ENCODE measurements at places on chromosomes 1 and 21.

GRCh38 chr1:24588573-24588972 is 32.7 kb downstream of the NCMAP start:
- DNase-seq, result no peak

GRCh38 chr1:7478809-7479499 is 292.1 kb upstream of the VAMP3 start:
- DNase-seq, result no peak

- no peak for DNase-seq
Measured at GRCh38 chr1:201299968-201300367, 16.7 kb downstream of the PKP1 start.

- DNase-seq, result no peak
Measured at GRCh38 chr1:205257735-205258134, 30.0 kb downstream of the TMCC2 start.

DNA sequence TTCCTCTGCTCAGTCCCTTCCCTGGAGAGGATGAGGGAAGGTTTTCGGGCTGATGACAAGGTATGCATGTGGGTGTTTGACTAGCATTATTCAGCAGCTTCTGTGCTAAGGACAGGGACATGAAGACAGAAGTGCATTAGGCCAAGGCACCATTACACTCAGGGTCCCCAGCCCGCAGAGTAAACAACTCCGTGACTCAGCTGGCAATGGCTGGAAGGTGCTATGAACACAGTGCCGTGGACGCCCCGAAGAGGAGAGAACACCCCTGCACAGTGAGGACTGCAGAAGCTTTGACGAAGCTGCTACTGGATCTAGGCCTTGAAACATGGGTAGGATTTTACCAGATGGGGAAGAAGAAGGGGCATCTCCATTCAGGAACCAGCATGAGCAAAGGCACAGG is 13.7 kb upstream of the EPS8L3 start:
- DNase-seq, result no peak

DNA sequence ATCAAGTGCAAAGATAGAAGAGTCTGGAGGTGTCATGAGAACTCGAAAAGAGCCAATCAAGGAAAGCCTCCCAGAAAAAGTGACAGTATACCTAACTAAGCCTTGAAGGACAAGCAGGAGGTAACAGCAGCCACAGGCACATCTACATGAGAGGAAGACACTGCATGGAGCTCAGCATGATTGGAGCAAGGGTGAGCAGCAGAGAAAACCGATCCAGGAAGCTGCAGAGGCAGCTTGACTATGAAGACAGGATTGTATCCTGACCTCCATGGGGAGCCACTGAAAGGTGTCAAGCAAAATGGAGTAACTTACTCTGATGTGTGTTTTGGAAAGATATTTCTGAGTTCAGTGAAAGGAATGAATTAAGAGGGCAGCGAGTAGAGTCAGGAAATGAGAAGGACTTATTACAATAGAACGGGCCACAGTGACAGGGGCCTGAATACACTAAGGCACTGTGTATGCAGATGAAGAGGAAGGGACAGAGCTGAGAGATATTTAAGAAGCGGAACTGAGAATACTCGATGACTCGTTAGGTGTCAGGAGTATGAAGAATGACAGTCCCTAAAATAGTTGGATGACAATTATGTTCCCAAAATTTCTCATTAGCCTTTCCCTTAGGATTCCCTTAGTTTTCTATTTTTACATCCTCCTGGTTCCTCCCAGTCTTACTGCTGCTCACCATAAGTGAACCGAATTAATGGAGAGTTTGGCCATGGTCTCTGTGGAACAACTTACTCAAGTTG is 139.3 kb upstream of the NFIA start:
- DNase-seq, result no peak

GRCh38 chr21:17853393-17854275 is 34.5 kb upstream of the C21orf91 start:
- DNase-seq, result no peak

DNA sequence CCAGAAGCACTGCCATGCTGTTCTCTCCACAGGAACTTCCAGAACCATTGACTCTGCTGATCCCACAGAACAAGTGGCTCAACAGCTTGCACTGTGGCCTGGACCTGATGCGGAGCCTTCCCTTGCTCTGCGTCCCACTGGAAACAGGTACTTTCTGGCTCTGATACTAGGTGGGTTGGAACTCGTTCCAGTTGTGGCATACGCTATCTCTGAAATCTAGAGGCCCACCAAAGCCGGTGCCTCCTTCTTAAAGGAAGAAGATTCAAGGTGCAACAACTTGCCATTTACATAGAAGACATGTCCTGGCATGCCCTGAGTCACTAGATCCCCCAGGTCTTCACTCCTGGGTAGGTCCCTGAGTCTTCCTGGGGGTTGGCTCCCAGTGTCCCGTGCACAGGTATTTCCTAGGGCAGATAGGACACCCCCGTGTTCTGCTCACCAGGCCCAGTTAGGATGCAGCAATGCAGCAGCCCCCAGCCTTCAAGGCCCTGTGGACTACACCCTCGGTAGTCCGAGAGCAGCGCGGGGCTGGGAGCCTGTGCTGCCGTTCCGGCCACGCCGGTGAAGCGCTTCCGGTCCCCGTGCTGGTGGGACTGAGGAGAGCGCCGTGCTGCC is 10.8 kb upstream of the PCBP3 start:
- no peak for DNase-seq
